ENCODE measurements at places on chromosomes 2 and 18. TPM values are rescaled to one million over a fixed set of nuclear protein-coding genes. Genes with fewer than 3 reads are reported as not detected.

Gene SLC4A3
- 396 TPM for total RNA-seq

DNA sequence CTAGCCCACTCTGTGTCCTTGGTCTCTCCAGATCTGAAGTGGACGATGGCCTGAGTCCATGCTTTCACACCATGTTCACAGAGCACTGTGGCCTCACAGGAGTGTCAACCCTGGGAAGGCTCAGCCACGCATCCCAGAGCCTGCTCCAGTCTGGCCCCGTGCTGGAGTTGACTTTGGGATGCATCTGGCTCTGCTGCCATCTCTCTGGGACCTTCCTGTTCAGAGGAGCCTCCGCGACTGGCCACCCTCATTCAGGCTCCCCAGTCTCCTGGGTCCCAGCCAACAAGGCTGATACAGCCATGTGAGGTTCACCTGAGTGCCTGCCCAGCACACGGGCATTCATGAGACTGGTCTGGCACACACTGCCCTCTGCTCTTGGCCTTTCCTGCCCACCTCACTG, 199.7 kb upstream of the RAB6C start:
- peak; percentile 46 for DNase-seq

GRCh38 chr2:205698286-205699268, 16.3 kb downstream of the NRP2 start:
- no peak for DNase-seq

DNA sequence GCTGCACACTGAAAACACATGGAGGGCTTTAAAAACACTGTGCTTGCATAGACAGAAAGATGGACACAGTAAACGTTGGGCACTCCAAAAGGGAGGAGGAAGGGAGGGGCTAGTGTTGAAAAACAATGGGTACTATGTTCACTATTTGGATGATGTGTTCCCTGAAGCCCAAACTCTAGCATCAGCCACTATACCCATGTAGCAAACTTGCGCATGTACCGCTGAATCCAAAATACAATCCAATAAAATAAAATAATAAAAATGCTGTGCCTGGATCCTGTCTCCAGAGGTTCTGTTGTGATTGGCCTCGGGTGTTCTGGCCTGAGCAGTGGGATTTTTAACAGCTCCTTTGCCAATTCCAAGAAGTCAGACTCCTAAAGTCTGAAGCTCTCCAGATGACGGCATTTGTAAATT, 166.0 kb downstream of the TMEM182 start:
- DNase-seq: no peak

DNA sequence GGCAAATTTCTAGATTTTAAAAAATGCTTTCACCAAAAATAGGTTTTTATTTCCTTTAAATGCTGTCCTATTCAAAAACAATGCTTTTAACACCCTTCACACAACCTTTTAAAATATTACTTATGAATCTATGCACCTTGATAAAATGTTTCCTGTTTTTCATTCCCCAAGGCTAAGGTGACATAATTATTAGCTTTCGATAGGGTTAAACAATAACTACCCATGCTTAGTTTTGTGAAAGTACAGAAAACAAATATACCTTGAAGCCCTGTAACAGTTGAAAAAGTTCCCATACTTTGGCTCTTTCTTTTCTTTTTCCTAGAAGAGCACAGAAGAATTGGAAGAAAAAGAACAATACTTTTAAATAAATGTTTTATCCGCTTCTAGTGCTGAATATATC, 54.9 kb upstream of the ITPRID2 start:
- DNase-seq: no peak

DNA sequence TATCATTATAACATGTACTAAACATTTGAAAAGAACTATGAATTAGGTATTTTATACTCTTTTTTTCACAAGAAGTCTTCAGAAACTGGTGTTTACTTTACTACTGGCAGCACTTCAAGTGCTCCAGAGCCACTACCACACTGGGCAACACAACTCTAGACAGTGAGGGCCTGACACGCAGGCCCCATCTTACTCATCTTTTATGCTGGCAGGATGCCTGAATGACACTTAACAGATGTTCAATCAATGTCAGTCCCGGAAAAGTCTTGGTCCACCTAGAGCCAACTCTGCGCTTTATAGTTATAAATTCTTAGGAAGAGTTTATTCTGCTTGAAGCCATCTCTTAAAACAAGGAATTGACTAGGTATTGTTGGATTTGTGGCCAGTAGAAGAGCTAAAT, 8.7 kb upstream of the WIPF1 start:
- DNase-seq: no peak

- no peak for DNase-seq
Measured at GRCh38 chr18:29164020-29164706, 987.2 kb upstream of the CDH2 start.

GRCh38 chr18:63258749-63259566, 60.6 kb downstream of the BCL2 start:
- DNase-seq: no peak

DNA sequence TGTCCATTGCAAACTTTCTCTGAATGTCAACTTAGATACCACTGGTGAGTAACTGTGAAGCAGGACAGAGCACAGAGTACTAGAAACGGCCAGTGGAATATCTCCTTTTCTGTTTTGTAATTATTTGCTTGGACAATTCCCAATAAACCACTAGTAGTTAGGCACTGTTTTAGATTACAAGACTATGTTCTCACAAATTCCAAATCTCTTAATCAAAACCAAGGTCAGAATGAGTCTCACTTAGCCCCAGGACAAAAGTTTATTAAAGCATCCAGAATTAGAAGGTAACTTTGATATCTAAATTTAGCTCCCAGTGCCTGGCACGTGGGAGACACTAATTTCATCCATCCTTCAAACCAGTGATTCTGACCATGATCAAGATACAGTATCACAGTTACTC, 89.0 kb downstream of the ZNF521 start:
- DNase-seq: no peak

Gene SCYGR4
- not detected for total RNA-seq

All from cardiac septum (tissue), 1 donor.